HCT116 (cell line): ENCODE measurements at places on chromosomes 16 and 17. TPM values are rescaled to one million over a fixed set of nuclear protein-coding genes. Genes with fewer than 3 reads are reported as not detected.

Gene CES1
- total RNA-seq, result 1.8 TPM

Gene CDH5
- 0.15 TPM for total RNA-seq

Gene GPR139
- not detected for total RNA-seq

Gene ELOB
- total RNA-seq, result 239 TPM

Gene IRX6
- not detected for total RNA-seq

Gene GAS2L2
- not detected for total RNA-seq

Gene CCL7
- total RNA-seq, result not detected

Gene KLHL10
- not detected for total RNA-seq

DNA sequence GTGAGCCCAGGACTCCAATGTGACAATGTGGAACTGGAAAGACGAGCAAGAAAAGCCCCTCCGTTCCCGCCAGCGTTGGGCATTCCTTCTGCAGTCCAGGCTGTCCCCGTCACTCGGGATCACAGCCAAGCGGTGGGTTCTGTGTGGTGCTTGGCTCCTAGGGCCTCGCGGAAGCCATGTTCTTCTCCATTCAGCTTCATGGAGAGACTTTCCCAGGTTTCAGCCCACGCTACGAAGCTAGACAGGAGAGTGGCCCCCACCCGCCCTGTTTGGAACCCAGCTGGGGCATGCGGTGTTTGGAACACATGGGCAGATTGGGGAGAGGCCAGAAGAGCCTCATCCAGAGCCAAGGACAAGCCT is 5.8 kb downstream of the LMF1 start:
- DNase-seq, result no peak

DNA sequence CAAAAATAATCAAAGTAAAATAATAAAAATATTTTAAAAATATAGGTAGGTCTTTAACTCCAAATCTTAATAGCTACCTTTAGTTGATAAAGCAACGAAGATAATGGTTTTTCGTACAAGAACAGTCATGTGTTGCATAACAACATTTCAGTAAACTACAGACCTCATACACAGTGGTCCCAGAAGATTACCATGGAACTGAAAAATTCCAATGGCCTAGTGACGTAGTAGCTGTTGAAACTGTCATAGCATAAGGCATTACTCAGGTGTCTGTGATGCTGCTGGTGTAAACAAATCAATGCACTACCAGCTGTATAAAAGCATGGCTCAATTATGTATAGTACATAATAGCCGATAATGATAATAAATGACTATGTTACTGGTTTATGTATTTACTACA is 43.9 kb downstream of the CREBBP start:
- DNase-seq, result no peak

- DNase-seq, result no peak
Measured at GRCh38 chr17:44501866-44502375, 1.3 kb downstream of the GPATCH8 start.
